A549 treated with RU486 at 1 μM for 4 hours (cell line): ENCODE measurements at places on chromosomes 4 and X. TPM values are rescaled to one million over a fixed set of nuclear protein-coding genes. Genes with fewer than 3 reads are reported as not detected.

The MAGEC3 gene
- not detected in 5 replicates for total RNA-seq

The APELA gene
- not detected in 5 replicates for total RNA-seq

The TCEANC gene
- 0.53 to 0.80 TPM (median 0.73 TPM) in 5 replicates for total RNA-seq

The C4orf51 gene
- total RNA-seq: not detected in 5 replicates

The CT45A10 gene
- 0.13 to 0.56 TPM (median 0.33 TPM) in 3 of 5 replicates, not detected in the others for total RNA-seq

The PNMA5 gene
- total RNA-seq: not detected in 5 replicates

The PCSK1N gene
- 21.2 to 60.8 TPM (median 51.8 TPM) in 5 replicates for total RNA-seq

The CLIC2 gene
- 0.06 to 0.53 TPM (median 0.25 TPM) in 4 of 5 replicates, not detected in the other for total RNA-seq

The MAGIX gene
- 1.7 to 3.4 TPM (median 2.5 TPM) in 5 replicates for total RNA-seq

The ZFX gene
- 7.0 to 12.8 TPM (median 8.9 TPM) in 5 replicates for total RNA-seq

The PPARGC1A gene
- 0.06 to 0.13 TPM (median 0.07 TPM) in 3 of 5 replicates, not detected in the others for total RNA-seq

The TCP11X2 gene
- total RNA-seq: not detected in 5 replicates

The SORCS2 gene
- total RNA-seq: 3.2 to 5.6 TPM (median 4.2 TPM) in 5 replicates

The PLRG1 gene
- 54.8 to 60.6 TPM (median 57.7 TPM) in 5 replicates for total RNA-seq
